Urinary bladder (tissue), 4 donors: ENCODE measurements at places on chromosomes 13 and 19.
A peak's percentile ranks its signal among the peaks of the same experiment; 100 is the strongest.

DNA sequence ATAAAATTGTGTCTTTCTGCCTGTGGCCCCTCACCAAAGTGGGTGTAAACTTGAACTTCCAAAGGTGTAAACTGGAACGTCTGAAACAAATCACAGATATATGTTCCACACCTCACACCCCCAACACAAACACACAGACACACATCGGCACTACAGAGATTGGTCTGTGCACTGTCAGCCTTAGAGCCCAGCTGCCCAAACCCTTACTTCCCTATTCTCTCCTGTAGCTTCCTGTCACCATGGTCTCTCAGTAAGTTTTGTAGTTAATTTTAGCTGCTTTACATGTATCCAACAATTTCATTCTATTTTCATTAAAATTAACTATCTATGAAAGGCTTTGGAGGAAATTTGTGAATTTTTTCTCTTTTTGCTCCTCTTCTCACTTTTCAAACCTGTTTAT is 5.4 kb downstream of the TM9SF2 start:
- no peak for DNase-seq

- no peak for DNase-seq
These were observed 807 bp downstream of the MISP3 start for GRCh38 chr19:14073261-14073924.

- no peak for DNase-seq
These were observed 11.4 kb downstream of the CARD8 start for GRCh38 chr19:48244281-48244680.

- DNase-seq, result peak; percentile 35
These were observed 236.0 kb downstream of the PCDH9 start for GRCh38 chr13:66994097-66994496.

DNA sequence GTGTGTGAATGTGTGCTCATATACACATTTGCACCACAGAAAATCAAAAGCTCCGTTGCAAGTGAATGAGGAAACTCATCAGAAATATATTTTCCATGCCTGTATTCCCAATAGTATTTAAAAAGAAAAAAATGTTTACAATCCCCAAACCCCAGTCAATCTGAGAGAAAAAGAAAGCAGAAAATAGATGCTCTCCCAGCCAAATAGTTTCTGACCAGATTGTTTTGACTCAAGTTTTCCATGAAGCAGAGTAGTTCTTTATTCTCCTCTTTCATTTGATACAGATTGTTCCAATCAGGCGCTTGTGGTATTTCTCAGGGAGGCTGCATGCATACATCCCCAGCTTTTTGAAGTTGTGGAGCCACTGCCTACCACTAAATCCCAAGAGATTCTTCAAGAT is 110.6 kb downstream of the STARD13 start:
- DNase-seq, result no peak

DNA sequence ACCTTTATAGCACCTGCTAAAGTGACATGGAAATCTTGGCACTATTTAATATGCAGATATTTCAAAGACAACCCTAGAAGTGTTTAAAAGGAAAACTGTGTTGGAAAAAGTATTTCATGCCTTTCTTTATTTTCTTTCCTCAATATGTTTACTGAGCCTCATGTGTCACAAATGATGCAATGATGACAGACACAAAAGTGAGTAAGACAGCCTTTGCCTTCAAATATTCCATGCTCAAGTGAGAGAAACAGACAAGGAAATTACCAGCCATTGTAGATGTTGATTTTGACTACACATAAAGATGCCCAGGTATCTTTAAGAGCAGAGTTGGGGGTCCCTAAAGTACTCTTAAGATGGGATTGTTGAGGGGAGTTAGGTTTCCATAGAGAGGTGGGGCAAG is 48.0 kb upstream of the TPP2 start:
- DNase-seq, result no peak

- DNase-seq, result no peak
These were observed 4.8 kb downstream of the SLC17A7 start for GRCh38 chr19:49436381-49437017.

GRCh38 chr19:18677156-18677555 is 6.3 kb upstream of the CRTC1 start:
- DNase-seq, result no peak

DNA sequence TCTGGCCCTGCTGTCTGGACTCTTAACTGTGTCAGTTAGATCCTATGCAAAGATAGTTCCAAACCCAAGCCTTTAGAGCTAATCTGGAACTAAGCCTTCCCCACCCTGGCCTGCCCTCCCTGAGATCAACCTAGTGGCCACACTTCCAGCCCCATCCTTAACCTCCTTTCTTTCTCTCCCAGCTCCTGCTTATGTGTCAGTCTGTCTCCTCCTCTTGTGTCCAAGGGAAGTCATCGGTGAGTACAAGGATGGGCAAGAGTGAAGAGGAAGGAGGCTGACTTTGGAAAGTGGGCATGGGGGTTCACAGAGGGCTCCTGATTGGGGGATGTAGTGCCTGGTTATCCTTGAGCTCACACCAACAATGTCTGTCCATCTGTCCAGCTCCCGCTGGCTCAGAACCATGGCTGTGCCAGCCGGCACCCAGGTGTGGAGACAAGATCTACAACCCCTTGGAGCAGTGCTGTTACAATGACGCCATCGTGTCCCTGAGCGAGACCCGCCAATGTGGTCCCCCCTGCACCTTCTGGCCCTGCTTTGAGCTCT is 12.3 kb downstream of the IGFL2 start:
- DNase-seq, result no peak

DNA sequence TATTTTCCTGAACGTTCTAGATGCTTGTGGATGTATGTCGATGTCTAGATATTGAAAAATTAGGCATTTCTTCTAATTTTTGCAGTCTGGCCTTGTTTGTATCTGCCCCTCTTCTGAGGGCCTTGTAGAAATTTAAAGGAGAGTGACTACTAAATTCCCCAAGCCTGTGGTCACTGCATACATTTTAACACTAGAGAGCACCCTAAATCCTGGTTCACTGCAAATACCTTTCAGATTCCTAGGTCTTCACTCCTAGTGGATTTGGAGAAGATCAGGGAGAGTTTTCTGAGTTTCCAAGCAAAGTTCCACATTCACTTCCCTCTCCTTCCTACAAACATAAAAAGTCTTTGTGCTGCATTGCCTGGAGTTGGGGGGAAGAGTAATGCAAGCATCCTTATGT is 1272.5 kb downstream of the OLFM4 start:
- no peak for DNase-seq

- DNase-seq, result no peak
These were observed 170.6 kb downstream of the ZIC5 start for GRCh38 chr13:99800951-99801350.

GRCh38 chr13:110305001-110305400 is 2.0 kb downstream of the COL4A1 start:
- no peak for DNase-seq

- DNase-seq, result no peak
These were observed 7.4 kb downstream of the RABAC1 start for GRCh38 chr19:41951686-41952172.

DNA sequence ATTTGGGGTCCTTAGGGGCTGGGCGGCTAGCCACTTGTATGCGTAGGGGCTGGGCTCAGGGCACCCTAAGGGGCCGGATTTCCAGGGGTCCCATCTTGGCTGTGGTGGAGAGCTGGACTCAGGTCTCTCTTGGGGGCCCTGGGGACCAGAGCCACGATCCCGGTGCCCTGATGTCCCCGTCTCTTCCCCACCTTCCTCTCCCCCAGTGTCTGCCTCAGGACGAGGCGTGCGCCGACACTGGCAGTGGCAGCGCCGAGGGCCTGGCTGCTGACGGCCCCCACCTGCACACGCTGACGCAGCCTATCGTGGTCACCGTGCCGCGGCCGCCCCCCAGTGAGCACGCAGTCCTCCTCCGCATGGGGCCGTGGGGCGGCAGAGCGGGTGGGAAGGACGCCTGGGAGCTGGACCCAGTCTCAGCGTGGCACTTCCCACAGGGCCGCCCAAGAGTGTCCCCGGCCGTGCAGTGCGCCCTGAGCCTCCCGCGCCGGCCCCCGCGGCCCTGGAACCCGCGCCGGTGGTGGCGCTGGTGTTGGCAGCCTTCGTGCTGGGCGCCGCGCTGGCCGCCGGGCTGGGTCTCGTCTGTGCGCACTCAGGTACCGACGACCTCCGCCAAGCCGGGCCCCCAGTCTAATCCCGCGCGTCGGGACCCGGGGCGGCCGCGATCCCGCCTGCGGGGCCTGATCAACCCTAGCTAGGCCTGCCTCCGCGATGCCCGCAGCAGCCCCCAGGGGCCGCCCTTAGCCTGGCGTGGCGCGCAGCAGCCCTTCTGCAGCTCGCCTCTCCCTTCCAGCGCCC is 2.7 kb upstream of the SNAPC2 start:
- no peak for DNase-seq

DNA sequence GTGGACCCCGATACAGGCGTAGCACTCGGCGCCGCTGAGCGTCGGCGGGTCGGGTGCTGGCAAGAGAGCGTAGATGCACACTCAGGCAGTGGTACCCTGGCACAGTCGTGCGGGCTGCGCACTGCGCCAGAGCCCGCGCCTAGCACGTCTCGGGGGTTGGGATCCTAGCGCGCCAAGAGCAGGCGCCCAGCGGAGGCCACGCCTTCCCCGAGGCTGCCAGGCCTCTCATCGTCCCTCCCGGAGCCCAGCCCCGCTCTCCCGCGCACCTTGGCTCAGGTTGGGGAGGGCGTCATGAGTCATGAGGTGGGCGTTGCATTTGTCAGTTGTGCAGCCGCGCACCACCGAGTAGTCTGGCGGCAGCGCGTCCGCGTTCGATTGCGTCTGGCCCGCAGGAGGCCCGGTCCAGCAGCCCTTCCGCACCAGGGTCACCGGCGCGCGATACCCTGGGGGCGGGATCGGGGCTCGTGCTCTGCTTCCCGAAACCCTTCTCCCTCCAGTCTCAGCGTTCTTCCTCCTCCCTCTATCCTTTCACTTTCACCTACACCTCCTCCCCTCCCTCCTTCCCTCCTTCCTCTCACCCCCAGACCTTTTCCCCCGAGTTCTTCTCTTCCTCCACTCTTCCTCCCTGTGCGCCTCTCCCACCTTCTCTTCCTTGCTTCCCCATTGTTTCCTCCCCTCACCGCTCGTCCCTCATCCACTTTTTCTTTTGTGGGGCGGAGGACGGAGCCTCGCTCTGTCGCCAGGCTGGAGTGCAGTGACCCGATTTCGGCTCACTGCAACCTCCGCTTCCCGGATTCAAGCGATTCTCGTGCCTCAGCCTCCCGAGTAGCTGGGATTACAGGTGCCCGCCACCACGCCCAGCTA is 3.5 kb downstream of the LYPD5 start:
- DNase-seq, result no peak

DNA sequence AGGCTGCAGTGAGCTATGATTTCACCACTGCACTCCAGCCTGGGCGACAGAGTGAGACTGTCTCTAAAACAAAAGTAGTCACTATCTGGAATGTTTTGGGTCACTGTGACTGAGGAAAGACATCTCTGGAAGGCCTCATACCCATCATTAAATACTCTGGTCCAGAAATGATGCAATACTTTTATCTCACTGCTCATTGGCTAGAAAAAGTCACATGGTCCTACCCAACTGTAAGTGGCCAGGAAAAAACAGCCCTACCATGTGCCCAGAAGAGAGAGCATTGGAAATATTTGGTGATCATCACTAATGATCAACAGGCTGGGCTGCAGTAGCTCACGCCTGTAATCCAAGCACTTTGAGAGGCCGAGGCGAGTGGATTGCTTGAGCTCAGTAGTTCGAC is 29.8 kb downstream of the PNPLA6 start:
- DNase-seq, result no peak

DNA sequence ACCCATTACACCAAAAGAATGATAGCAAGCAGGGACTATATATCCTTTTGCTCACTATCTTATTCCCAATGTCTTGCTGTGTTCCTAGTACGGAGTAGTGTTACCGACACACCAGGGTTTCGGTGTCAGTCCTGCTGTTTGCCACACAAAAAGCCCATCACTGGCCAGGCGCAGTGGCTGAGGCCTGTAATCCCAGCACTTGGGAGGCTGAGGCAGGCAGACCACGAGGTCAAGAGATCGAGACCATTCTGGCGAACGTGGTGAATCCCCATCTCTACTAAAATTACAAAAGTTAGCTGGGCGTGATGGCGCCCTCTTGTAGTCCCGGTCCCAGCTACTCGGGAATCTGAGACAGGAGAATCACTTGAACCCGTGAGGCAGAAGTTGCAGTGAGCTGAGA is 1467.3 kb upstream of the MIR17HG start:
- DNase-seq, result no peak

GRCh38 chr13:28532388-28533124 is 37.6 kb upstream of the FLT1 start:
- DNase-seq, result no peak

- DNase-seq, result no peak
These were observed 553 bp downstream of the NAPA start for GRCh38 chr19:47514151-47514868.

GRCh38 chr13:26910754-26911465 is 150.3 kb upstream of the GPR12 start:
- no peak for DNase-seq

DNA sequence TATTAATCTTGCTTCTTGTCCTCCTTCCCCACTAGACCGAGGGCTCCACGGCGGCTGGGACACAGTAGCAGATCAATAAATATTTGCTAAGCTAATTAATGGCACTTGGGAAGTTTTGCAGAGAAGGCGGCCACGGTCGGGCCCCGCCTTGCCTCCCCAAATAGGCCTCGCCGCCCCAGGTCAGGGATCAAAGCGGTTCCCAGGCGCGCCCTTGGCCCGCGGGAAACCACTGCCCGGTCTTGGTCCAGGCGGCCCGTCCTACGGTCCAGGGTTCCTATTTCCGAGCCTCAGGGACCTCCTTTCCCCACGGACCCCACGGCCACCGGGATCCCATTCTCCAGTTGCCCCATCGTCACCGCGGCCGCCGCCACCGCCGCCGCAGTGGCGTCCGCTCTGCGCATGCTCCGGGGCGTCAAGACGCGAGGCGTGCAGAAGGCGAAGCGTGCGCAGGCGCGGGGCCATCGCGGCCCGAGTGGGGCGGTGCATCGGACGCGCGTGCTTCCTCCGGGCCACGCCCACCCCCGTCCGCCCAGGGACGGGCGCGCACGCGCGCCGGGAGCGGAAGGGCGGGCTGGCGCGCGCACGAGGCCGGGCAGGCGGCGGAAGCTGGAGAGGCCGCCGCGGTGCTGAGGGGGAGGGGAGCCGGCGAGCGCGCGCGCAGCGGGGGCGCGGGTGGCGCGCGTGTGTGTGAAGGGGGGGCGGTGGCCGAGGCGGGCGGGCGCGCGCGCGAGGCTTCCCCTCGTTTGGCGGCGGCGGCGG is at the start of gene SMARCA4:
TSS of gene SMARCA4 (plus strand) at position 717 of the 759 bp plus-strand sequence. CDS start 23,122 bp downstream, outside the sequence.
- DNase-seq, result peak; percentile 86

DNA sequence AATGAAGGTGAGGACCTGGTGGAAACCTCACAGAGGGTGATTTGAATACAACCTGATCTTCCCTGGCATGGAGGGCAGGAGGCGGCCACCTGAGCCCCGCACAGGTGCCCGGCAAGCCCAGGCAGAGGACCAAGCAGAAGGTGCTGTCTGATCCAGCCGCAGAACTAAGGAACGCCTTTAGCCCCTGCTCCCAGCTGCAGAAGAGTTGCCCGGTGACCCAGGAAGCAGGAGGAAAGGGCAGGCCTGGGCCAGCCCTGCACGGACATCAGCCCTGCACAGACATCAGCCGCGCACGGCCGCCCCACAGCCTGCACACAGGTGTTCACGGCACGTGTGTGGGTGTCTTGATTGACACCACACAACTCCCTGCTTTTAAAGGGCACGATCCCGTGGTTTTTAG is 43.1 kb downstream of the RASA3 start:
- DNase-seq, result no peak

- DNase-seq, result no peak
These were observed 41.8 kb upstream of the PNMA8B start for GRCh38 chr19:46537136-46538097.
